ENCODE measurements at places on chromosomes 6 and 20.

DNA sequence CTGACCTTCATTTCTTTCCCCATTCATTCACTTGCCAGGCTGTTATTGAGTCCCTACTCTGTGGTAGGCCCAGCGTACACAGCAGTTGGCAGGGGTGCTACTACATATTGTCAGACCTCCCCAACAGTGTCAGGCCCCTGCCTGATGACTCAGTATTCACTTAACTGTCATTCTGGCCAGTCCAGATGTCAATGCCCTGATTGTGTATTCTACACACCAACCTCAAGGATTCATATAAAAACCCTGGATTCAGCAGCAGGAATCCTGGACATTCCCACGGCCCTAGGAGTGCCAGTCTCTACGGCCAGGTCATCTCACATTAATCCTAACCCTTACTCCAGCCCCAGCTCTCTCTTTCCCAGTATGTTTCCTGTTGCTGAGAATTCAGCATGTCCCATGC lies 151.5 kb downstream of the TASP1 start:
- no peak for DNase-seq

DNA sequence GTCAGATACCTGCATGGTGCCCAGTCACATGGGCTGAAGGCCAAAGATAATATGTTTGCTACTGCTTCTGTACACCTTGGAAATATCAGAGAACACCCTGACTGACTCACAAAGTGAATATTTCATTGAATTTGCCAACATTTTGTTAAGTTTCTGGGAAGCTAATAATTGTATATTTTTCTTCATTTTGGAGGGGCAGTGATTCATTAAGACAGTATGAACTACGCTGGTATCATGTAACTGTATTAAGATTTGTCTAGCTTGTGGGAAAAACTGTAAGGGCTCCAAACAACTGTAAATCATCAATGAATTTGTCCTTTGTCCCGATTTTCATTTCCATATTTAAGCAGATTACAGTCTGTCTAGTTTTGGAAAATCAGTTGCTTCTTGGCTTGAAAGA lies 102.3 kb upstream of the CCN2 start:
- DNase-seq, result no peak

GRCh38 chr6:169292338-169293124 lies 38.9 kb upstream of the THBS2 start:
- DNase-seq, result no peak

GRCh38 chr6:78062993-78063392 lies 410.2 kb downstream of the MEI4 start:
- DNase-seq, result no peak

DNA sequence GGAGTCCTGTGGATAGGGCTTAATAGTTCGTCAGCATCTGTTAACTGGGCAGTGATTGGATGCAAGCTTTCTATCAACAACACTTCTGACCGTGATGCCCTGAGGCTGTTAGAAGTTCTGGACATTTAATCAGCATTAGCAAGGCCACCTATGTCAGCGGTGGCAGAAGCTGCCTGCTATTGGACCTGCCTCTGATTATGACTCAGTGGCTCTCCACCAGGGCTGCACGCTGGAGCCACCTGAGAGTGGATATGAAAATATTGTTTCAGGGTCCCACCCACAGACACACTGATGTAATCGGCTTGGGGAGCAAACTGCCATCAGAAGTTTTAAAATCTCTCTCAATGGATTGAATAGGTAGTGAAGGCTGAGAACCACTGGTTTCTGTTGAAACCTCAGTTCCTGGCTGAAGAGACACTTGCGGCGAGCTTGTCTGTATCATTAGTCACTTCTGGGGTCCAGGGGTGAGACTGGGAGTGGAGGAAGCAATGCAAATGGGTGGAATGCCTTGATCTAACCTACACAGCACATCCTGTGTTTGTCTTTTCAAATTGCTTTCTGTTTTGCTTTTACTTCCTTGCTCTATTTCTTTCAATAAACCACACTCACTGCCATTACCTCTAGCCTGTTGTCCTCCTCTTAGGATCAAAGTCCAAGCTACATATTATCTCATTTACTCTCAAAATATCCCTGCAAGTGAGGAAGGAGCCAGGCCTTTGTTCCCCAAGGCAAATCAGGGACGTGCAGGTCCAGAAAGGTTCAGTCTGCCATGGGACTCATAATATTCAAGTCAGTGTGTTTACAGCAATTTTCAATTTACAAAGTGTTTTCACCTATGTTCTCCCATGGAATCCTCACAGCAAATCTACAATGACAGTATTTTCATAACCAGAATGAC lies 4.2 kb downstream of the CLIC5 start:
- DNase-seq, result no peak

- no peak for DNase-seq
These were observed 12.2 kb upstream of the SERPINB1 start for GRCh38 chr6:2853769-2854395.
